ENCODE measurements at places on chromosomes 12 and 14.

DNA sequence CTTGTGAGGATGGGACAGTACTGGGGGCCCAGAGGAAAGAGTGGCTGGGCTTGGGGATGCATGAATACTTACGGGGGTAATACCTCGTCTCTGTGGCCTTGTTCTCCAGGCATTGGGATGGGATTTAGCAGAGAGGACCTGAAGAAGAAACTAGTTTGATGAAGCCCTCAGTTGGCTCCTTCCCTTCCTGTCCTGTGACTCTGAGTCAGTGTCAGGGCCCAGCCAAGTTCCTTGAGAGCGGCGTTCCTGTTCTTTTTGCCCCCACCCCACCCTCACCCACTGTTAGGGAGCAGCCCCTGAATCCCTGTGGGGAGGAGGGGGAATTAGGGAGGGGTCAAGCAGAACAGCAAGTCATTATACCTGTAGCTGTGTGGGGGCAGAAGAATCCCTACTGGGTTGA lies 5.2 kb upstream of the LRP1-AS start:
- no peak for DNase-seq

DNA sequence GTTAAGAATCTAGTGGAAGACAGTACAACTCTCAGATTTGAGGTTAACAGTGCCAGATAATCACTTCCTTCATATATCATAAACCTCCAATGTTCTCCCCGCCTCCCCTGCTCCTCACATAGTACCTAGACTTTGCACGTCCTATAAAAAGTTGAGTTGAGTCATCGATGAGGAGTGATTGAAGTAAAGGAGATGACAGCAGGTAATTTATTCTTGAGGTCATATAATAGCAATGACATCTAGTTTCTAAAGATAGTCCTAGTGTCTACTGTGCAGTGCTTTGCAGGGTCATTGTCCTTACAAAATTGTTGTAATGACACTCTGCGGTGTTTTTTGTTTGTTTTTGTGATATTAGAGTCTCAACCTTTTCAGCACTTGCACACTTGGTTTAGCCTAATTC lies 510.5 kb upstream of the LRFN5 start:
- no peak for DNase-seq

GRCh38 chr12:89225401-89225800 lies 126.9 kb downstream of the DUSP6 start:
- DNase-seq, result peak; percentile 22

GRCh38 chr14:105660816-105661531 lies 134.6 kb downstream of the TMEM121 start:
- no peak for DNase-seq

DNA sequence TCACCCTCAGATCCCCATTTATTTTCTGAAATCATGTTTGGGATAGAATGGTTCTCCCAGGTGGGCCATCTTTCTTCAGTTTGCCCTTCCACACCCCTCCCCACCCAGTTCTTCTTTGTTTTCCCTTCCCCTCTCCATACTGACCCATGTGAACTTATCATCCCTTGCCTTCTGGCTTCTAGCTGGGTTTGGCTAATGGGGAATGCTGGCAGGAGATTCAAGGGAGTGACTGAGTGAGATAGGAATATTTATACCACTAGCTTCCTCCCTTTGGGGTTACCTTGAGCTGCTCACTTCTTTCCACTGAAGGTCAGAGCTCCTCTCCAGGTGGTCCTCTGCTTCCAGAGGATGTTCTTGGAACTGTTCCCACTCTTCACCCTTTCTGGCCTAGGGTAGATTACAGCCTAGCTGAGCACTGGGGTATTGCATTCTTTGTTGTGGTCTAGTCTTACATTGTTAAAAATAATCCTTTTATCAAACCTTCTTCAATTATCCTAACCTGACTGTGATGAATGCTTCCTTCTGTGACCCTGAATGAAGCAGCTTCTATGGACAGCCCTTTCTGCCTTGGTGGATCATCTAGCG lies 88.3 kb upstream of the ATP2B1 start:
- DNase-seq, result no peak

DNA sequence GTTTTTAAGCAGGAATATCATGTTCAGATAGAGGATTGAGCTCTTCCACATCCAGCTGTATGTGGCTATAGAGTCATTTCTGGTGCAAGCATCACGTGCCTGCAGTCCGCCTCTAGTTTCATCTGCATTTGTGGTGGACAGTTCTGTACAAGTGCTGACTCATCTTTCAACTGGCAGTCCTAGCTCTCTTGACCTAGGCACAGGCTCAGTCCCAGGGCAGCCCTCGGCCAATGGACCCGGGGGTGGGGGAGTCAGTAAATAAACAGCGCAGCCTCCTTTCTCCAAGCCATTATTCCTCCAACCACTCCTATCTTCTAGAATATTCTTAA lies 41.8 kb upstream of the FRMD6 start:
- DNase-seq, result no peak

- DNase-seq, result no peak
These were observed 101.2 kb upstream of the SLC16A7 start for GRCh38 chr12:59494617-59495016.

- DNase-seq, result peak; percentile 36
These were observed 9.8 kb upstream of the HSP90AA1 start for GRCh38 chr14:102096569-102097188.

Data from T-helper 2 cell (primary cell).